H7 (cell line): ENCODE measurements at places on chromosomes 12 and 14.

DNA sequence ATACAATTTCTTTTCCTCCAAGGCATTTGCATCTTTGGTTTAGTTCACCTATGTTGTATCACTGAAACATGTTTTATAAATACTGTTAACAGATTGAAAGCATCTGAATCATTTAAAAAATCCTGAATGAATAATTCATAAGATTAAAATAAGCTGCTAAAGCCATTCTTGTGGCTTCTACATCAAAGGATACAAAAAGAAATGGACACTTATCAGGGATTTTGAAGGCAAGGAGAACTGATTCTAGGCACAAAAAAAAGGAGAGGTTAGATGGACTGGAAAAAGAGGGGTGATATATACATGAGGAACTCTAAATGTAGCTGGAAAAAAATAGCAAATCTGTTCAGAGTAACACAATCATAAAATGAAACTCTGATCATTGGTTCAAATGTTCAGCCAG lies 5.8 kb upstream of the OVCH1 start:
- no peak for DNase-seq

DNA sequence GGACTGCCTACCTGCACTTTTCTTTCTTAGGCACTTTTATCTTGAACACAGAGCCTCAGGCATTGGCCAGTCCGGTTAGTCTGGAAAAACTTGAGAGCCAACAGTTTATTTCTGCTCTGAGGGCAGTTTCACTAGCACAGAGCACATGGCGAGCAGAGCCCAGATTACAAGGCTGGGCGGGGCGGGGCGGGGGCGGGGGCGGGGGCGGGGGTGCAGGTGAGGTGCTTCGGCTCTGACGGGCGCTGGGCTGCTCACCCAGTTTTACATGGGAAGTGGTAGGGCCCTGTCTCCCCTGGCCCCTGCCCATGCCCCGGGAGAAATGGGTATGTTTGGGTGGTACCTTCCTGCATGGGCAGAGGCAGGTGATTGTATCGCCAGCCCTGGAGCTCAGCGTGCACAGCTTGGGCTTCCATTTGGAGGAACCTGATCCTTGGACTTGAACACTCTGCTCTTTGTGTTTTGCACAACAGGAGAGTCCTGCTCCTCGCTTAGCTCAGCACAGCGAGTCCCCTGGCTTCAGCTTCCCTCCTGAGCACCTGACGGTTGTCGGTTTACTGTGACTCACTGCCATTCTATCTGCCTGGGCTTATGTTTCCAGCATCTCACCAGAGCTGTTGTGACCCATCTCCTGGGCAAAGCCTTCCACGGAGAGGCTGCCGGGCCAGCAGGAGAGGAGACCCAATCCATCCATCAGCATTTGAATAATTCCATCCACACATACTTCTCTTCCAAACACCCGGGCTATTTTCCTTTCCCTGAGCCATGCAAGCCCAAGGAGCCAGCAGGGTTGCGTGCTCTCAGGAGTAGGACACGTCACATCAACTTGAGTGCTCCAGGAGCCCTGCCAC lies 108.5 kb downstream of the ARF6 start:
- peak; percentile 74 for DNase-seq

DNA sequence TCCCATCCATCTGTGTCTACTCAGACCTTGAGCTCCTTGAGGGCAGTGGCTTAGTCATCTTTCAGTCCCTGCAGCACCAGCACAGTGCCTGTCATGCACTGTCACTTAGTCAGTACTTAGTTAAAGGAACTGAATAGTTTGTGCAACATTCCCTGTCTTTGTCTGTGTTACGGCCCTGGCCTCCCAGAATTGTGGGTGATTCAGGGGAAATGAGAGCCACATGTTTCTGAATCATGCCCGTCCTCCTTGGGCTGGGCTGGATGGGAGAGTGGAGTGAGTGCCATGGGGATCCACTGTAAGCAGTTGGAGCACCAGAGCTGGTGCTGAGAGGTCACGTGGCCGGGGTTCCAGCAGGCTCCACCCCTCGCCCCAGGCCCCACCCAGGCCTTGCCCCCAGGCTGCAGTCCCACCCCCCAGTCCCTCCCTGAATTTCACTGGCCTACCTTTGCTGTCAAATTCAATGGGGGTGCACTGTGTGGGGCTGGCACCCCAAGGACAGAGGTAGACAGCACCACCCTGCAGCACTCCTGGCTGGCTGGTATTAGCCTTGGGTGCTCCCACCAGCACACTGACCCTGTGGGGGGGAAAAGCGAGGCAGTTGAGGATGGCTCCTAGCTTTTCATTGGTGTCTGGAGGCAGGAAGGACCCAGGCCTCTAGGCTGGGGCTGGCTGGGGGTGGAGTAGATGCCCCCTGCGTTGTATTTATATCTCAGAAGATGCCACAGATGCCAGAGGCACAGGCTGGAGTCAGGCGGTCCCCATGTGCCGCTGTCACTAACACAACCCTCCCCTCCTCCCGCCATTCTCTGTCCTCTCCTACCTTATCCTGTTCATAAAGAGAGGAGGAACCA lies 7.5 kb downstream of the ITGA5 start:
- DNase-seq = peak; percentile 94

- no peak for DNase-seq
Measured at GRCh38 chr12:5996459-5996858, 51.4 kb upstream of the ANO2 start.

GRCh38 chr12:132617135-132617701 lies 1.4 kb upstream of the P2RX2 start:
- no peak for DNase-seq

DNA sequence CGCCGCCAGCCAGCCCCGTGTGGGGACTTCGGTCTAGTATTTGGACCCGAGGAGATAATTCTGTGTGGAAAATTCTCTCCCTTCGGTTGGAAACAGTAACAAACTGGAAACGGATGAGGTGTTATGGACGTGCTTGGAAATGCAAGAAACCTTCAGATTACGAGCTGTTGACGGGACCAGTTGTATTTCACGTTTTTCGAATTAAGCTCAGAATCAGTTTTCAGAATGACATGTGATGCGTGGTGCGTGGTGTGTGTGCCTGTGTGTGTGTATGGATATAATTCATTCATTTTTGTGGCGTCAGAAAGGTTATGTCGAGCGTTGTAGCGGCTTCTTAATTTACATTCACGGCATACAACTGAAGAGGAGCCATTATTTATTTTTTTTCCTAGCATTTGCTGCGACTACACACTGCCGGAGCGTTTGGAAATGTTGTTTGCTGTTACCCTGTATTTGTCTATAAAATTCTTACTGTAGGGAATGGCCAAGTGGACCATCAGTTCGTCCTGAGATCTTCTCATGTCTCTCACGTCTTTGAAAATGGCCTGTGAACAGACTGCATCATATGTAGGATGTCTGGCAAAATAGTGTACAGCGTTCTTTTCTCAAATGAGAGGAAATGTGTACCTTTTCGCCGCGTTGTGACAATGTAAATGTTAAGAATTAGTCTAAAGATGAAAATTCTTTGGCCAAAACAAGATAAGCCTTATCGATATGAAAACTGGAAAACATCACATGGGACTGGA lies 1.3 kb downstream of the TRAF3 start:
- DNase-seq = peak; percentile 15

- peak; percentile 16 for DNase-seq
Measured at GRCh38 chr12:43008953-43009845, 419.7 kb upstream of the PRICKLE1 start.

DNA sequence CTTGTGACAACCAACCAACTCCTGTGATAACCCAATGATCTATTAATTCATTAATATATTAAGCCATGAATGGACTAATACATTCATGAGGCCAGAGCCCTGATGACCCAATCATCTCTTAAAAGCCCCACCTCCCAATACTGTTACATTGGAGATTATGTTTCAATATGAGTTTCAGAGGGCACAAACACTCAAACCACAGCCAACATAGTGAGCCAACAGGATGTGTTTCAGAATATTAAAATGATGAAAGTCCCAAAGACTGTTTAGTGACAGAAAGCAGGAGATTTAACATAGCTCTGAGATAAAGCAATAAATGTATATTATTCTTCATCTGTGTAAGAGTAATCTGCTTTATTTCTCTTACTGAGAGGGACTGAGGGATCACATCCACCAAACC lies 71.7 kb downstream of the PTPRO start:
- no peak for DNase-seq

DNA sequence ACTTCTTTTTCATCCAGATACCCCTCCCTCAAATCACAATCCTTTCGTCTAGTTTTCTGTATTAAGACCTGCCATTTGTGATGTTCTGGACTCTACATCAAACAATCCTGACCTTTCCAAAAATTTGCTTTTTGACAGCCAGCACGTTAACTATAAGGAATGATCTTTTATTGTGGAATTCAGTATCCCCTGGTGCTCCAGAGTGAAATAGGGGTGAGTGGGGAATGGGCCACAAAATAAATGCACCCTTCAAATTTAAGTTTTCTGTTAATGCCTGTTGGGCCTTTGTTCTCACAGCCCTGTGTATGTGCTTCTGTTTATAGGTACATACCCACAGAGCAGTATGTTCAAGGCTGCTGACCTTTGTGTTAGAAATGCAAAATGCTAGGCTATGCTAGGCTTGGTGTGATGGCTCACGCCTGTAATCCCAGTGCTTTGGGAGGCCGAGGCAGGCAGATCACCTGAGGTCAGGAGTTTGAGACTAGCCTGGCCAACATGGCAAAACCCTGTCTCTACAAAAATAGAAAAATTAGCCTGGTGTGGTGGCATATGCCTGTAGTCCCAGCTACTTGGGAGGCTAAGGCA lies 12.0 kb downstream of the PNN start:
- no peak for DNase-seq

GRCh38 chr14:31505411-31505810 lies 17.6 kb upstream of the GPR33 start:
- DNase-seq = no peak

DNA sequence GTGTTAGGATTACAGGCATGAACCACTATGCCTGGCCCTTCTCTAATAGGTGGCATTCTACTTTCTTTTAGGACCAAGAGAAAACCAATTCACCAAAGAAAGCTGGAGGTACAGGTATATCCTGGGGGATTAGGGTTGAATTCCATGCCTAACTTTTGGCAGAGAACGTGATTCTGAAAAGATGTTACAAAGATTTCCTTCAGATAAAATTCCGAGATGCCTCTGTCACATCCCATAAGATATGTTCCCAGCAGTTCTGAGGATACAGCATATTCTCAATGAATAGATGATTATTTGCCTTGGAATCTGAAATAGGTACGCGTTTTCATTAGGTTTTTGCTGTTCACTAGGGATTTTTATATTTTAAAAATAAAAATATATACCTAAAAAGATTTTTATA lies 111.9 kb upstream of the KRAS start:
- no peak for DNase-seq

DNA sequence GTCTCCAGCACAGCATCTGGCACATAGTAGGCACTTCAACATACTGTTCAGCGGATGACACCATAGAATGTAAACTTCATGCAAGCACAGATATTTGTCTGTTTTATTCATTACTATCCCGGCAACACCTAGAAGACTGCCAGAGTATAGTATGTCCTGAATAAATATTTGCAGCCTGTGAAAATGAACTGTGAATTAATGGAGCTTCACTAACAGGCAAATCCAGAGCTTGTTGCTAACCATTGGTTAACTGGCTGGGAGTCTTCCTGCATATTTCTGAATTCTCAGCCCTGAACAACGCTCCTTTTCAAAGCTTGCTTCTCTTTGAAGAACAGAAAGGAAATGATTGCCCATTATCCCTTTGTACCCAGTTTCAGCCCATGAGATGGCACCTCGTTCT lies 243.3 kb upstream of the CRY1 start:
- DNase-seq = no peak

GRCh38 chr14:59461891-59462290 lies 3.3 kb downstream of the GPR135 start:
- no peak for DNase-seq

DNA sequence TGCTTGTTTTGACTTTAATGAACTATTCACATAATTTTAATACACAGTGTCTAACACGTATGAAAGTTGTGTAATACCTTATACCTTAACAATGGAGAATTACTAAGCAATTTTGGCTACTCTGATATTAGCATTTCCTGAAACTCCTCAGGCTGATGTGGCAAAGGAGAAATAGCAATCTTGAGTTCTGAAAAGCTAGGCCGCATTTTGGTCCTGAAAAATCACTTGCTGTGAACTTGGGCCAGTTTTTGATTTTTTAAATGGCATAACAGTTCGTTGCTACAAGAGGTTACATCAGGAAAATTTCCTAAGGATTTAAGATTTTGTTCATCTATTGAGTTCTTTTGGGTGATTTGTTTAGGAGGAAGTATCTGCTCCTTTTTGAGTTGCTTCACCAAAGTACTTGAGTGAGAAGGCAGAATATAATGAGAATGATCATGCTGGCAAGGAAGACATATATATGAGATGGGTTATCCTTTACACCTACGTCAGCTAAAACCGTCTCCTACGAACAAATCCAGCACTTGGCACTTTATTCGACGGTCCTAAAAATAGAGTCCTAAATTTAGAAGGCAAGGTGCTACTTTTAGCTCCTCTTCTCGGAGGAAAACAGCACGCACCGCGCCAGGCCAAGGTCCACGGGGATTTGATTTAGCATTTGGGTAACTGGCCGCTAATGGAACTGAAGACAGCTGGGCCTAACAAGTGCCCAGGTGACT lies 32.2 kb downstream of the MIA2 start:
- no peak for DNase-seq

- no peak for DNase-seq
Measured at GRCh38 chr14:92495027-92495426, 18.6 kb upstream of the RIN3 start.

GRCh38 chr14:77045238-77046162 lies 17.0 kb upstream of the IRF2BPL start:
- no peak for DNase-seq

- DNase-seq = peak; percentile 46
Measured at GRCh38 chr14:105283899-105284298, 16.9 kb downstream of the BRF1 start.

- no peak for DNase-seq
Measured at GRCh38 chr12:2696136-2696535, 98.6 kb upstream of the FKBP4 start.

DNA sequence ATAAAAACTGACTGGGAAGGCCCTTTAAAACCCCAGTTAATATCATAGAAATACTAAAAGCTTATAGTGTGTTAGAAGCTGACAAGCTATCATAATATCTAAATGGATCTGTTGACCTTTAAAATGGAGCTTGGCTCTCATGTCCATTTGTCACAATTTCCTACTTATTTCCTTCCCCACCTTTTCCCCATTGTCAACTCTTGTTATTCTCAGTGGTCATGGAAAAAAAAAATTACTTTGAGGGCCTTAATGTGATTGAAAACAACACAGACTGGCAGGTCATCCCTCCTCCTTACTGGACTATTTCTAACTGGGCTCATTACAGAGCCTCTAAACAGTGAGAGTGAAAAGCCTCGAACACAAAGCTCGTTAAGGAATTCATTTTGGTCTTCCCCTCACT lies 13.7 kb upstream of the WNK1 start:
- DNase-seq = no peak

- peak; percentile 69 for DNase-seq
Measured at GRCh38 chr12:107864235-107864634, 89.7 kb downstream of the ASCL4 start.

DNA sequence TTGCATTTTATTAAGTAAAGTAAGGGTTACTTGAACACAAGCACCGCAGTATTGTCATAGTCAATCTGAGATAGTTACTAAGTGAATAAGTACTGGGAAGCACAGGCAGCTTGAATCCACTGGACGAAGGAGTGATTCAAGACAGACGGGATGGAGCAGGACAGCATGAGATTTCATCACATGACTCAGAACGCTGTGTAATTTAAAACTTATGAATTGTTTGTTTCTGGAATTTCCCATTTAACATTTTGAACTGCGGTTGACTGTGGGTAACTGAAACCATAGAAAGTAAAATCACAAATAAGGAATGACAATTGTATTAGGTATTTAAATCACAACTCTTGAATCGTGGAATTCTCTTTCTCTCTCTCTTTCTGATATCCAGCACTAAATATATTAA lies 1630.4 kb upstream of the SEL1L start:
- no peak for DNase-seq

- DNase-seq = peak; percentile 97
Measured at GRCh38 chr12:65740873-65741600, 83.2 kb upstream of the HMGA2 start.
